ENCODE measurements at places on chromosomes 6 and 20.

DNA sequence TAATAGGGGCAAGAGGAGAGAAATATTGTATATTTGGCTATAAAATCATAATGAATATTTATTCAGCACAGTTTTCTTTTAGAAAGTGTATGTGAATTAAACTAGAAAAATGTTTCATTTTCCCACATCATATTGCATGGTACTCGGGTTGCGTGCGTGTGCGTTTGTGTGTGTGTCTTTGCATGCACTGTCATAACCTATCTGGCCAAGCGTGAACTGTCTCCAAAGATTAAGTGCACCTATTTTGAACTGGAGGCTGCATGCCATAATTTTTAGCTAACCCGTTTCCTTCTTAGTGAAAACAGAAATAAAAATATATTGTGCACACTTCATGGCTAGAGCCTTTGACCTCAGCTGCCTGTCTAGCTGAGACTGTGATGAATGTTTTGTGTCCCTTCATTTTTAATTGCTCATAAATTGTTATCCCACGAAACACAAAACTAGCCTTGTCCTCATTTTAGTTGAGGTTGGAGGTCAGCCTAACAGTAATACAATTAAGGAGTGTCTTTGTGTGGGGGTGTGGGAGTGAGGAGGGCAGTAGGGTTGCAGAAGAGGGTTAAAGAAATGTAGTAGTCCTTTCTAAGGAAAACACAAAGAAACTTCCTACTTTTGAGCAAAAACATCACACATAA is 336.1 kb upstream of the POU3F2 start:
- DNase-seq = no peak

GRCh38 chr6:149049230-149049629 is 268.3 kb upstream of the TAB2 start:
- DNase-seq = peak; percentile 57

GRCh38 chr6:19837511-19838441 is 606 bp downstream of the ID4 start:
- peak; percentile 40 for DNase-seq

DNA sequence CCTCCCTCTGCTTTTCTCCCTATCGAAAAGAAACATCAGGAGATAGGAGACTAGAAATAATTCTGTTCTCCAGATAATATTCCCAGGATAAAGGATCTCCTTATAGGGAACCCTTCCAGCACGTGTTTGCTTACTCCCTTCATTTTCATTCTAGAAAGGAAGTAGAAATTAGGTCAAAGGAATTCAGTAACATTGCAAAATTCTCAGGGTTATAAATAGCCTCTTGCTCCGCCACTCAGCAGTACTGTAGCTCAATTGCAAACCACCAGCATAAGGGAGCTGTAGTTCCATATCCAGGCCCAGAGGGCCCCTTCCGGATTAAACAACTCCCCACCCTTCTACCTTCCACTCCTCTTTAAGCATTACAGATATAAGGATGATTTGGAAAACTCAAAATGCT is 6.2 kb downstream of the ELMO2 start:
- DNase-seq = peak; percentile 82

DNA sequence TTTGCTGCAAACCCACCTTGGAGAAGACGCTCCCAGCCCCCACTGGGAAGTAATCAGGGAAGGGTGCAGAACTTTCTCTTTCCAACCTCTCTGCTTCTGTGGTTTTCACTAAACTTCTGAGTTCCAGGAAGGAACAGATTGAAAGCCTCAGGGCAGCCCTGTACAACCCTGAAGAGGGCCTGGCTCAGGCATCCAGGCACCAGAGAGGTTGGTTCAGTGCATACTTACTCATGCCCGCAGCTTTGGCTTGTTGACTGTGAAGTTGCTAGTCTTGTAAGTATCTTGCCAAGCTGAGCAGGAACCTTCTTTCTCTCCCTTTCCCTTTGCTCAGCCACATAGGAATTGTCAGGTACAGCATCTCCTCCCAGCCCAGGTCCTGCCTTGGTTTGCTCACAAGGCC is 272.2 kb upstream of the FOXQ1 start:
- no peak for DNase-seq

- DNase-seq = peak; percentile 75
These were observed 151.6 kb upstream of the GMDS start for GRCh38 chr6:2396846-2397630.

DNA sequence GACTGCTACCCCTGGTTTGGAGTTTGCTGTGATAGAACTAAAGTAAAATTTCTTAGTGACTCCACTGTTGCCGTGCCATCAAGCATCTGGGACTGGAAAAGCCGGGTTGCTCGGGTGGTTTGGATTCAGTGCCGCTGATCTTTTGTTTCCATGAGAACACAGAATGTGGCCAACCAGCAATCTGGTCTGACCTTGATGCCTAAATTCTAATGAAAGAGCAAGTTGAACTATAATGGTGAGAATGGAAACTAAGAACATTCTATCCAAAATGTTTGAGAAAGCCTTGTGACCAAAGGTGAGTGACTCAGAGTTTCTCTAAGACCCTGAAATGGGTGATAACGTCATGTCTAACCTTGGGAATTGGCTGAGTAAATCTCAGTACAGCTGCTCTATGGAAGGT is 9.9 kb upstream of the PI16 start:
- DNase-seq = no peak

DNA sequence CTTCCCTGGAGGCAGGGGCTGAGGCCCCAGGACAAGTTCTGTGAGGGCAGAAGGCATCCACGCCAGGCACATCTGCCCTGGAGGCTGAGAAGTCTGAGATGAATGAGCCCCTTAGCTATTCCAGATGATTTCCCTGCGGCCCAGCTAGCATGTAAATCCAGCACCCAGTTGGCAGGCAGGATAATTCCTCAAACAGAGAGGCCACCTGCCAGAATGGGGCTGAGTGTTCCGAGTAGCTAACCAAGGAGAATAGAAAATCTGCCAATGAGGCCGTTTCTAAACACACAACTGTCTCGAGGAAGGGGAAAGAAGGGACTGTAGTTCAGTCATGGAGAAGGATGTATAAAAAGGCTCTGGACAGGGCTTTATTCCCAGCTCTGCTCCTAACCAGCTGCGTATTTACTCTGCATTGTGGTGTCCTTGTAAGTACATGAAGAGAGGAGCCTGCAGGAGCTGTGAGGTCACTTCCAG is 211.4 kb upstream of the CDYL start:
- no peak for DNase-seq
